ENCODE measurements at places on chromosomes 3 and 15.

DNA sequence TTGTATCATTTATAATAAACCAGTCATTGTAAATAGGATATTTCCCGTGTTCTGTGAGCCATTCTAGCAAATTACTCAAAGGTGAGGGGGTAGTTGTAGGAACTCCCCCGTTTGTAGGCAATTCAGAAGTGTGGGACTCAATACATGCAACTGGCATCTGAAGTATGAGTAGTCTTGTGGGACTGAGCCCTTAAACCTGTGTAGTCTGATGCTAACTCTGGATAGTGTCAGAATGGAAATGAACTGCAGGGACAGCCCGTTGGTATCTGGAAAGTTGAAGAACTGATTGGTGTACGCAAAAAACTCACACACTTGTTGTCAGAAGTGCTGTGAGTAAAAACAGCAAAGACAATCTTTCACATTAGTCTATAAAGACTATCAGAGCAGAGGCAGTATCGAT, 32.6 kb downstream of the HERC1 start:
- DNase-seq = no peak

GRCh38 chr15:59013246-59013873, 25.9 kb downstream of the RNF111 start:
- no peak for DNase-seq

DNA sequence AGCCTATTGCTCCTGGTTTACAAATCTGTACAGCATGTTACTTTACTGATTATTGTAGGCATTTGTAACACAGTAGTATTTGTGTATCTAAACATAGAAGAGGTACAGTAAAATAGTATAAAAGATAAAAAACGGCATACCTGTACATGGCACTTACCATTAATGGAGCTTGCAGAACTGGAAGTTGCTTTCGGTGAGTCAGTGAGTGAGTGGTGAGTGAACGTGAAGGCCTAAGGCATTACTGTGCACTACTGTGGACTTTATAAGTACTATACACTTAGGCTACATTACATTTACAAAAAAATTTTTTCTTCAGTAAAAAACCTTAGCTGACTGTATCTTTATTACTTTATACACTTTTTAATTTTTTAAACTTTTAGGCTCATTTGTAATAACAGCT, 90.9 kb downstream of the RAP2B start:
- no peak for DNase-seq

DNA sequence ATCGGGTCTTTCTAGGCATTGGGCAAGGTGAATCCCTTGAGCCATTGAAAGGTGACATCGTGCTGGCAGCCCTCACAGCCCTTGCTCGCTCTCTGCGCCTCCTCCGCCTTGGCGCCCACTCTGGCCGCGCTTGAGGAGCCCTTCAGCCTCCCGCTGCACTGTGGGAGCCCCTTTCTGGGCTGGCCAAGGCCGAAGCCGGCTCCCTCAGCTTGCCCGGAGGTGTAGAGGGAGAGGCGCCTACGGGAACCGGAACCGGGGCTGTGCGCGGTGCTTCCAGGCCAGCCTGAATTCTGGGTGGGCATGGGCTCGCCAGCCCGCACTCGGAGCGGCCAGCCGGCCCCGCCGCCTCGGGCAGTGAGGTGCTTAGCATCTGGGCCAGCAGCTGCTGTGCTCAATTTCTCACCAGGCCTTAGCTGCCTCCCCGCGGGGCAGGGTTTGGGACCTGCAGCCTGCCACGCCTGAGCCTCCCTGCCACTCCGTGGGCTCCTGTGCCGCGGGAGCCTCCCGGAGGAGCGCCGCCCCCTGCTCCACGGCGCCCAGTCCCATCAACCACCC, 35.4 kb upstream of the INO80 start:
- no peak for DNase-seq

DNA sequence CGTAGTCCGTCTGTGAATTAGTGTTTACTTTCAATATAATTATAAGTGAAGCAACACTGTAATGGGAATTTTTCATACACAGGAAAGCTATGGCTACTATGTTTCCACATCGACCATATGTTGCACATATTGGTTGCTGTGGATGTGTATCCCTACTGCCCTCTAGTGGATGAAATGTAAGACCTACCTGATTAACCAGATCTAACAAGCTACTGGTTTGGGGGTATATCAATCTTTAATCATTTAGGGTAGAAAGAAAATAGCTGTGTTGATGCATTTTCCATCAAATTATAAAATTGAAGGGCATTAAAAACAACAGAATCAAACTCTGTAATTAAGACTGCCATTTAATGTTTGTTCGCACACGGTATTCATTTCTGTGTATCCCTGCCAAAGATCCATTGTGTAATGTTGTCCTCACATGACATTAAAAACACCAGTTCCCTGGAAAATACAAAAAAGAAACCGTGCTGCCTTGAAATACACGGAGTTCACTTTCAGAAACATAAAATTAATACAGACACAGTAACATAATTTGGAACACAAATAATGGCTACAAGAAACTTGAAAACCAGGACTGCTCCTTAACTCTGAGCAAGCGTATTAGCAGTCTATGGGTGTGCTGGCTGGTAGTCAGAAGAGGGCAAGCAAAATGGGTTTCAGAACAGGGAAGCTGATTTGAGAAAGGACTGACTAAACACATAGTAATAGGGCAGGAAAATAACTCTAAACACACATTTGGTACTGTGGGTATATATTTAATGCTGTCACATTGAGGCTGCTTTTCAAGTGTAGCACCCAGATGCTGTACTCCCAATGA, 125.1 kb downstream of the TIGIT start:
- no peak for DNase-seq

GRCh38 chr15:99983886-99984286, 250.6 kb upstream of the LYSMD4 start:
- DNase-seq = peak; percentile 78

DNA sequence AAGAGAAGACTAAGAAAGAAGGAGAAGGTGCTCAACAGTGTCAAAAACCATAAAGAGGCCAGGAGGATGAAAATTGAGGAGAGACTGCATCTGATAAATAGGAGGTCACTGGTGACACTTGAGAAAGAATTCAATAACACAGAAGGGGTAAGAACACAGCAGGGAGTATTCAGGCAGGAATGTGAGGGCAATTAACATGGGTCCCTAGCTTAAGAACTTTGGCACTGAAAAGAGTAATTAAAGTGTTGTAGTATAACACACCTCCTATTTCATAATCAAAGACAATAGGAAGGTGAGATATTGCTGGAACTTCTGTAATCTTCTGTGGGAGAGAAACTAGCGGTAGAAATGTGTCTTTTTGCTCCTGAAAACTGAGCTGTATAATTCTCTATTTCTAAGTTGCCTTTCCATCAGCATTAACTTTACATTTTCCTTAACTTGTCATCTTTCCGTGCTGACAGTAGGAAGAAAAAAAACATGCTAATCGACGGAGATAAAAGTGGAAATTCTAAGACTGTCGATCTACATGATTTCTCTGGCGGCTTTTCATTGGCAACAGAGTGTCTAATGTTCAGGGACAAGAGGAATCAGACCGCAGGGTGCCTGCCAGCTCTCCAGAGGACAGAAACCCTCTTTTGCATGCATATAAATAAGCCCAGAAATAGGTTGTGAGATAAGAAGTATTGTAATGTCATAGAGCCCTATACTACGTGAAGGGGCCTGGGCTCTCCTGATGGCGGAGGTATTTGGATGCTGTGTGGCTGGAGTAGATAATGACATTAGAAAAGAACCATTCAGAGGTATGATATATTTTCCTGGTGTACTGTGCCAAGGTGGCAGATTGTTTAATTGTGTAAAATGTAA, 147.9 kb upstream of the GAP43 start:
- DNase-seq = no peak

GRCh38 chr3:115698851-115699591, 75.7 kb downstream of the GAP43 start:
- peak; percentile 46 for DNase-seq

- DNase-seq = peak; percentile 37
Observed at GRCh38 chr3:189724356-189724755, 93.2 kb downstream of the TP63 start.

DNA sequence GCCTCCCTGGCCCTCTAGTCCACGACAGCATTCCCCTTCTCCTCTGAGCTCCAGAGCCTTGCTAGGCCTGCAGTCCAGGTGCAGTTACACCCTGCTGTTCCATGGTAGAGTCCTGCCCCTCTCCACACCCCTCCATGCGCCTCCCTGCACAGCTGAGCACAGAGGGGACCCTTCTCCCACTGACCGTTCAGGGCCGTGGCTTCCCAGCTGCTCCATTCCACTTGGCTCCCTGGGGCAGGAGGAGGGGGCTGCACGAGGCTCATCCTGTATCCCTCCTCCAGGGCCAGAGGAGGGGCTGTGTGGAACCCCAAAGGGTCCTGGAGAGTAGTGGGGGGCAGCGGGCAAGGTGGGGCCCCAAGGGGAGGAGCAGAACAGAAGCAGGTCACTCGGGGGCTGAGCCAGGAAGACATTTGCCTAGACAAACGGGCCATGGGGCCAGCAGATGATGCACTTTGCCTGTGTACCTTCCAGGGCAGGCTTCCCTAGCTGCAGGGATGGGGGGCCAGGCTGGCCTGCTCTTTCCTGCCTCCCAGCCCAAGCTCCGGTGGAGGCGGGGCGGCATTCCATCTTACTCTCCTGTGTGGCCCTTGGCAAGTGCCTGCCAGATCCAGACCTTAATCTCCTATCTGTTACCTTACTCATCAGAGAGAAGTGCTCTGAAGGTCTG, 20.7 kb upstream of the GOLGA6C start:
- DNase-seq = no peak

DNA sequence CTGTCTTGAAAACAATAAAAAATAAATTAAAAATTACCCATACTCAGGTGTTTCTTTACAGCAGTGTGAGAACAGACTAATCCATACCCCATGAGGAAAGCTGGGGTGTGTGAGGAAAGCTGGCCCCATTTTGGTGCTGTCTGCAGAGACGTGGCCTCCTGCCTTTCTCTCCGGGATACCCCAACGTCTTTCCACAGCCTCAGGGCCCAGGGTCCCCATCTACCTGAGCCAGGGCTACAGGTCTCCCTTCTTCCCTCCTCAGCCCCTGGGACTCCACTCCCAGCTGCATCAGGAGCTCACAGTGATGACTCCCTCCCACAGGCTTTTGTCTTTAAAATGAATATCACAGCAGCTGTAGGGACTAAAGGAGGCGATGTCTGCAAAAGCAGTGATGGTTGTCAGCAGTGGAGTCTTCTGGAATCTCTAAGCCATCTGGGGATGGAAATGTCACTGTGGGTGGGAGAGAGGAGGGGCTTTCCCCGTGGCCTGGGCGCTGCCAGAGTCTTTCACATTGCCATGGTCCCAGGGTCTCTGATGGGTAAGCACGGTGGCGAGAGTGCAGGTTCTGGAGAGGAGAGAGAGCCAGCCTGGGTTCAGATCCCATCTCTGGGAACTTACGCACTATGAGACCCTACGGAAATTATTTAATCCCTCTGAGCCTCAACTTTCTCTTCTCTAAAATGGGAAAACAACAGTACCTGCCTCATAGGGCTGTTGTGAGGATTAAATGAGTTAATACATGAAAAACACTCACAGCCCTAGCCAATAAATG, 259.3 kb downstream of the PLCL2 start:
- DNase-seq = no peak

DNA sequence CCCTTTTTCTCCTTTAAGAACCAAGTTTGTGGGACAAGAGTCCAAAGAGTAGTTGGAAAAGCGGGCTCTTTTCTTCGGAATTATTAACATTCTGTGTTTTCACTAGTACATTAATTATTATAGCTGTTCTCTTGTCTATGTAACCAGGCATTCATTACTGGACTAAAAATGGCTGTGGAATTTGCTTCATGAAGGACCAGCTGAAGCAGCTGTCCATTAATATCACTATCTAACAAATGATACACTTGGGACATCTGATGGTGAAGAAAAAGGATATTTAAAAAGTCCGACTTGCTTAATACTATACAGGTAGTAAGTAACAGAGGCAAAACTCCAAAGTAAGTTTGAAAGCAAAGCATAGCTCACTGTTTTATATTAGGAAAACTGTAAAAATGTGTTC, 728.9 kb upstream of the DPPA4 start:
- DNase-seq = no peak

GRCh38 chr3:50122661-50123391, 32.3 kb upstream of the SEMA3F start:
- DNase-seq = no peak

GRCh38 chr3:76930712-76931111, 109.2 kb upstream of the ROBO2 start:
- DNase-seq = no peak

DNA sequence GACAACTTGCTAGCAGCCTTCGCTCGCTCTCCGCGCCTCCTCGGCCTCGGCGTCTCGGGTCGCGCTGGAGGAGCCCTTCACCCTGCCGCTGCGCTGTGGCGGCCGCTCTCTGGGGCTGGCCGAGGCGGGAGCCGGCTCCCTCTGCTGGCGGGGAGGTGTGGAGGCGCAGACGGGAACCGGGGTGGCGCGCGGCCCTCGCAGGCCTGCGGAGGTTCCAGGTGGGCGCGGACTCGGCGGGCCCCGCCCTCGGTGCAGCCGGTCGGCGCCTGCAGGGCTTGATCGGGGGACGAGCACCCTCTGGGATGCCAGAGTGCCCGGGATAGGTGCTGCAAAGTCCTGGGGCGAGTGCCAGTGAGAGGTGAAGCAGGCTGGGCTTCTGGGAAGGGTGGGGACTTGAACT, 989.9 kb downstream of the ROBO2 start:
- DNase-seq = no peak

DNA sequence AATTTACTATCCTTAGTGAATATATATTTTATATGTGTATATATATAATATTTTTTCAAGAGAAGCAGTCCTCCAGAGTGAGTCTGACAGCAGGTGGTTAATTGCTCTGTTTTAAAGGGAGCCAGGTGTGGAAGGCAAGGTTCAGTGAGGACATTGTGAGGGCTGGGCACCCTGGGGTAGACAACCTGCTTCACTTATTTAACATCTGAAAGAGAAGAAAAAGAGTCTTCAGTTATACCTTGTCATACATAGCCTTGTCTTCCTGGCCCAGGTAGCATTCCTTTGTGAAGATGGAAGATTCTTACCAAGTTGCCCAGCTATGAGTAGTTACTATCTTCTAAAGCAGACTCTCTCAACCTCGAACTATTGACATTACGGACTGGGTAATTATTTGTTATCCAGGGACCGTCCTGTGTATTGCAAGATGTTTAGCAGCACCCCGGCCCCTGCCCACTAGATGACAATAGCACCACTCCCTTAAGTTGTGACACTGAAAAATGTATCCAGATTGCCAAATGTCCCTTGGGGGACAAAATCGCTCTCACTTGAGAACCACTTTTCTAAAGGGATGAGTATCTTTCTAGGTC, 336.0 kb upstream of the TRIM42 start:
- no peak for DNase-seq

- DNase-seq = no peak
Observed at GRCh38 chr3:11820531-11821041, 26.1 kb downstream of the TAMM41 start.

- no peak for DNase-seq
Observed at GRCh38 chr15:48469681-48470080, 138.5 kb downstream of the DUT start.

DNA sequence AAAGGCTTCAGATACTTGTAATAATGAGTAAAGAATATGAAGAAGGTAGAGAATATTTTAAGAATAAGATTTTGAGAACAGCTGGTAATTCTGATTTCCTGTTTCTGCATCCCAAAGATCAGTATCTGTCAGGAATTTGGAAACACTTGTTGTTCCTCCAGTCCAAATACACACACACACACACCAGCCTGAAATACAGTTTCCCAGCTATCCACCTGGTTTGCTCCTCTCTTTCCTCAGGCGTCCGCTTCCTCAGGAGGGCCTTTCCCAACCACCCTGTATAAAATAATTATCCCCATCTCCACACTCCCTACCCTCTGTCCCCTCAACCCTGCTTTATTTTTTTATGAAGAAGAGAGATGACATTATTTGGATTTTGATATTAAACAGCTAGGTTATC, 2.0 kb upstream of the FSIP1 start:
- DNase-seq = no peak

GRCh38 chr15:46703020-46703861, 1014.1 kb upstream of the SEMA6D start:
- no peak for DNase-seq

All from lung (tissue), 17 donors.